ENCODE measurements at places on chromosomes 16 and 17.

GRCh38 chr16:85124636-85125346 is 12.5 kb upstream of the CIBAR2 start:
- DNase-seq, result no peak

DNA sequence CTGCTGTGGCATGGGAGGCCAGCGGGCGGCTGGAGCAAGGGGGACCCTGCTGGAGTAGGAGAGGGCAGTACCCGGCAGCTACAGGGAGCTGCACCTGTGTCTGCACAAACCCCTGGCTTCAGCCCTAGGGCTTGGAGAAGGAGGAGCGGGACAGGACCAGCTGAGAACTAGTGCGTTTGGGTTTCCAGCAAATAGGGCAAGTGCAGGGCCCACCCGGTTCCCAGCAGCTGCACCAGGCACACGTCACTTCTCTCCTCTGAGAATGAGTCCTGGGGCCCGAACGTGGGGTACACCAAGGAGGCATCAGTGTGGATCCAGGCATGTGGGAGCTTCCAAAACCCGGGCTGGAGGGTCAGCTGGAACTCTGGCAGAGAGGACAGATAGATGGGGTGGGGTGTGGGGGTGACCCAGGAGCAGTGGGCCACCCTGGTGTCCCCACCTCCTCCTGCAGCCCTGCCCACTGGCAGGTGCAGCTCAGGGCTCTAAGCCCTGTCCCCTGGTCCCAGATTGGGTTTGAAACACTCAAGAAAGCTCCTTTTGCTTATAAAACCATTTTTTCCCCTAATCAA is 5.6 kb downstream of the C16orf89 start:
- no peak for DNase-seq

GRCh38 chr16:76176153-76176552 is 101.0 kb upstream of the CNTNAP4 start:
- no peak for DNase-seq

DNA sequence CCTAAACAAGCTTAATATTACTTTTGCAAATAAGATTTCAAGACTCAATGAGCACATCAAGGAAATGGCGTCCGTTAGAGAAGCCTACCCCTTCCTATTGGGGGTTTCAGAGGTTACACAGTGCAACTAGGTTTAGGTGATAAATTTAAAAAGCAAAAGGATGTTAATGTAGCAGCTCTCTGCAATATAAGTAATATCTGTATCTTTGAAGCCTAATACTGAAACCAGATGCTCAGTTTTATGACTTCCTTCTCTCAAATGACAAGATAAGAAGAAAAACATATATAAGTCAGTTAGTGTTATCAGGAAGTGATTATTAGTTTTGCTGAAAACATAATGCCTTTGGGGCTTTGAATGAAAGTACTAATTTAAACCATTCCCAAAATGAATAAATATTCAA is 54.3 kb upstream of the MED13 start:
- DNase-seq, result no peak

GRCh38 chr17:64378890-64379354 is 11.7 kb downstream of the PECAM1 start:
- no peak for DNase-seq

- DNase-seq, result no peak
Measured at GRCh38 chr17:52237151-52237550, 78.6 kb upstream of the CA10 start.

- DNase-seq, result peak; percentile 69
Measured at GRCh38 chr17:42067371-42068091, 17.1 kb upstream of the C17orf113 start.

DNA sequence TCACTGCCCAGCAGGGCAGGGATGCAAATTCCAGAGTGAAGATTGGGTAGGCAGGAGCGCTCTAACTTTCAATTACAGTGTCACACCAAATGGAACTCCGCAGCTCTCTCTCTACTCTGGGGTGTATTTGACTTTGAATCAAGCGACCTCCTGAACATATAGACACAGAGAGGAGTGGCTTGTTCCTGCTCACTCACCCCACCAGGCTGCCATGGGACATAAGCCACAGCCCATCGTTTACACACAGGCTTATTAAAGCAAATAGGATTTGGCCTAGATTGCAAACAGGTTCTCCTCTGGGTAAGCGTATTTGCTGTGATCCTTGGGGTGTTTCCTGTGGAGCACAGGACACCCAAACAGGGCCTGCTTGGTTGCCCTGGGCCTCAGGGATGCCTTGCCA is 281.6 kb upstream of the CCL2 start:
- DNase-seq, result no peak

DNA sequence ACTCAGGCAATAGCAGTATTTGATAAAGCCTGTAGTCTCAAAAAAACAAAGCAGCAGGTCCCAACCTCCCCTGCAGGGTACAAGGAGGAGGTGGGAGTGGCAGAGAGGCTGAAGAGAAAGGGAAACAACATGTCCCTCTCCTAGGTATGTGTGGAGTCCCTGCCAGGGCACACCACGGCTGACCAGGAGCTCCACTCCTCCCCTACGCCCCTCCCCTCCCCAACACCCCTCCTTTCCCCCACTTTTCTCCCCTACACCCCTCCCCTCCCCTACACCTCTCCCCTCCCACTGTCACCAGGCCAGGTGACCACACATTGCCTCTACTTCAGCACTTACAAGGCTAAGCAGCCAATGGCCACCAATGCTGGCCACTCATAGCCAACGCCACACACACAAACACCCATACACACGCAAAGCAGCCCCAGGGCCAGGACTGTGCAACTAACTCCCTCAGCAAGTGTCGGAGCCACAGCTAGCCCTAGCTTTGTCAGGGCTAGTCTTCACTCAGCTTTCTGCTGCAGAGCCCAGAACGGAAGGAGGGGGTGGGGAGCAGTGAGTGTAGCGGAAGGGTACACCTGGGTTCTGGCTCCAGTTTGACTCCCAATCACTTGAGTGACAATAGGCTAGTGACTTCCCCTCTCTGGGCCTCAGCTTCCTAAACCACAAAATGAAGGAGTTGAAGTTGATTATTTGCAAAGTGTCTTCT is 8.2 kb downstream of the CAVIN1 start:
- DNase-seq, result no peak

DNA sequence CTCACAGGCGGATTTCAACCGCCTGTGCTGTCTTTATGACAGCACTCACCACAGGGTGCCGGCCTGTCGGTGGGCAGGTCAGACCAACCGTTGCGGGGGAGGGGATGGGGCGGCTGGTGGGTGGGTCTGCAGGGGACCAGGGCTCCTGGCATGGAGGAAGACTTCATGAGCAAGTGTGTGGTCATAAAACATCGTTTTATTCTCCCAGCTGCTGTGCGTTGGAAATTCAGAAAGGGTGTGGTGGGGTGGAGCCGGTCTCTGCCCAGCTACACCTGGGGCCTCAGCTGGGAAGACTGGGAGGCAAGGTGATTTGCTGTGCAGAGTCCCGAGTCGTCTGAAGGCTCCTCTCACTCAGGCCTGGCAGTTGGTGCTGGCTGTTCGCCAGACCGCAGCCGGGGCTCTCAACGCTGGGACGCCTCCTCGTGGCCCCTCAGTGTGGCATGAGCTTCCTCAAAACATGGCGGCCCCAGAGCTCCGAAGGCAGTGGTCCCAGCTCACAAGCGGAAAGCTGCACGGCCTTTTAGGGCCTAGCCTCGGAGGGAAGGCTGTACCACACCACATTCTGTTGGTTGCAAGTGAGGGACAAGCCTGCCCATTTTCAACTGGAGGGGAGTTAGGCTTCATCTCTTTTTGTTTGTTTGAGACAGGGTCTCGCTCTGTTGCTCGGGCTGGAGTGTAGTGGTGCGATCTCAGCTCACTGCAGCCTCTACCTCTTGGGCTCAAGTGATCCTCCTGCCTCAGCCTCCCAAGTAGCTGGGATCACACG is 45.8 kb upstream of the GSE1 start:
- no peak for DNase-seq

DNA sequence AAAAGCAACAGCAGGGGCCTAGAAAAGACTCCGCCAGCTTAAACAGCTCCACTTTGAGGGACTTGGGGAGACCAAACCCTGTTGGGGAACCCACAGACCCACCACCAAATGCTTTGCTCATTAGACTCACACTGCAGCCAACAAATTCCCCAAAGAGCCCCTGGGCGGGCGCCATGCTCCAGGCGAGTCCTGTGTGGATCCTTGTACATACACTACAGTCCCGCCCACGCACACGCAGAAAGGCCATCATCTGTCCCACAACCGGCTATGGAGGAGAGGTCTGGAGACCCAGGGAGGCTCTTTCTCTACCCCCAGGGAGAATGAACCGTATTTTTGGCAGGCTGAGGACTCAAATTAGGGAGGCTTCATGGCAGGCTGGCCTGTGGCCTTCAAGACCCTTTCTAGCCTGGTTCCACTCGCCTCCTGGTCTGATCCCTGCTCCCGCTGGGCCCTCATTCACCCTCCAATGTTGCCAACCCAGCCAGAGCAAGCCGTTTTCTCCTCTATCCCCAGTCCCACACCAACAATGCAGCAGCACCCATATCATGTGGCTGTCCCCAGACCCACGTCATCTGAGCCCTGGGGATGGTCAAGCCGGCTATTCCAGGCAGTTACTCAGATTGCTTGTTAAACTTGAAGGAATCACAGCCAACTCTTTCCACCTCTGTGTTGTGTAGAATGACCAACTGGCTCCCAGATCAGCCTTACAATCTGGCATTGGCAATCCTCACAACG is 27.2 kb downstream of the ZNF423 start:
- DNase-seq, result no peak

DNA sequence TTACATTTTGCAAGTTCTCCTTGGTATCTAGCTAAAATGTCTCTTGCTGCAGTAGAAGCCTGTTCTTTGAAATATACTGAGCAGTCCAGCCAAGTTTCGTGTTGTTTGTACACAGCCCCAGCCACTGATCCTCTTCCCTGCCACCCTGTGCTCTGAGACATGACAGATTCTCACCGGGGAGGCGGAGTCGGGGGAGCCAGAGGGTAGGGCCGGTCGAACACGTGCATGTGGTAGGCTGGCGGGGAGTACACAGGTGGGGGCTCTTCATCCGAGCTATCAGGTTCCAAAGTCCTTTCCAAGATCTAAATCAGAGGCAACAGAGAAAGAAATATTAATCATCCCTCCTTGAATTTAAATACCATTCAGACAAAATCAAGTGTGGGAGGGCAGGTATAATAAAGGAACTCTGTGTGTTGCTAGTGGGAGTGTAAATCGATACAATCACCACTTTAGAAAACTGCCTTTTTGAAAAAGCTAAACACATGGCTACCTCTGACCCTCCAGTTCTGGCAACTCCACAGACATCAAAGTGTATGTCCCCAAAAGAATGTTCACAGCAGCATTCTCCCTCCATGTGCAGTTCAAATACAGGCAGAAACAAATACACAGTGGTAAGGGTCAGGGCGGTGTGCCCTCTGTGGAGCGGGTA is 29.7 kb upstream of the MRPS23 start:
- DNase-seq, result no peak

DNA sequence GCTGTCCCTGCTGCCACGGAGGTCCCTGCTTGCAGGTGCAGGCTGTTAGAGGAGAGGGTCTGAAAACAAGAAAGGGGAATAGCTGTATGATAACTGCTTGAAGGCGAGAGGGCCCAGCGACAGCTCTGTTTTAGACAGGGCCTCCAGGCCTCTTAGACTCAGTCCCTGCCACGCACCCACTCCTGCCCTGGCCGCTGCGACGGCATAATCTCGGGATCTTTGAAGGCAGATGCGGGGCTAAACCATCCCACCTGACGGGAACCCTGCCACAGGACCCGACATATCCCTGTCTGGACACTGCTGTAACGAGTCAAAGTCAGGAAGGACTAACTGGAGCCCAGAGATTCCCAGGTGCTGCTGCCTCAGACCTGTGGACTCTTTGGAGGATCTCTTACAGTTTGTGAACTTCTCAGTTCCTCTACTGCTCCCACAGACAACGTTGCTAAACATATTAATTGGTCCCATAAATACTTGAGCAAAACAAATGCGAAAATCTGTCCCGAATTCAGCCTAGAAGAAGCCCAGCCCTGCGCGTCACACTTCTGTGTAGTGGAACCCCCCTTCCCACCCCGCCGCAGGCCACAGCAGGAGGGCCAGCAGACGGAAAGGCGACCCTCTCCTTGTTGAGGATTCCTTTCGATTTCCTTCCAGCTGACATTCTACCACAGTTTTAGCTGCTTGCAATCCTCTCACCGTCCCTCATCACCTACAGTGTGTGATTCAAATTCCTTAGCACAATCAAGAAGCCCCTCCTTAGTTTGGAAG is 998 bp upstream of the TMEM11 start:
- no peak for DNase-seq

- no peak for DNase-seq
Measured at GRCh38 chr17:2962729-2963128, 100.7 kb downstream of the OR1D5 start.

- no peak for DNase-seq
Measured at GRCh38 chr17:80717720-80718083, 173.1 kb downstream of the RPTOR start.

DNA sequence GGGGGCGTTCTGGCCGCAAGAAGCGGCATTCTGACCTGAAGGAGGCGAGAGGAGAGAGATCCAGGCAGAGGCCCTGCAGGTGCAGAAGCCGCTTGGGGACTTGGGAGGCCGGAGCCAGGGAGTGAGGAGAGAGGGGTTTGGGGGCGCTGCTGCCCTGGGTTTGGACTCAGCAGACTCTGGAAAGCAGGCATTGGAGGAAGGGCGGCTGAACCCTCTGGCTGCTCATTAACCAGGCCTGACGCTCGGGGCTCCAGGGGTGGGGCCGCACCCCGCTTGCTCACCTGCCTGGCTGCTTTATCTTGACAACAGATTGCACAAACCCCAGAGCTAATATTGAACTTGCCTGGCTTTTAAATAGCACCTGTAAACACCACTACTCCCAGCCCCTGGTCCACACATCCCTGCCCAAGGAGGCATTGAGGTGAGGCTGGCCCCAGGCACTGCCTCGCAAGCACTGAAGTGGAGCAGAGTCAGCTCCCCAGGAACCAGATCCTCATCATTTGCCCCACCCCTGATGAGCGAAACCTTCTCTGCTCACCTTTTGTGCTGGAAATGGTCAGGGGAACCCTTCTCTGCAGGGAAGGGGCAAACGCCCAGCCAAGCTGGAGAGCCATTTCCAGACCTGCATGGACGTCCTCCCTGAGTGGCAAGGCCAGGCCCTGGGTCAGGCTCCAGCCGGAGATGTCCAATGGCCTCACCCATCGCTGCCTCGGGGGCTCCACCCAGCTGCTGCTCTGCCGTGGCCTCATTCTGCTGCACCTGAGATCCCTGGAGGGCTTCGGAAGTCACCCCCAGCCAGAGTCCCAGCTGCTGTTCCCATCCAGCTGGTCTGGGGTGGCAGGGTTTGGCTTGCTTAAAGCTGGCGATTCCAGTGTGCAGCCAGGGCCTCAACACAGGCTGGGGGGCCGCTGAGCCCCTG is 190.2 kb upstream of the GSE1 start:
- peak; percentile 85 for DNase-seq

DNA sequence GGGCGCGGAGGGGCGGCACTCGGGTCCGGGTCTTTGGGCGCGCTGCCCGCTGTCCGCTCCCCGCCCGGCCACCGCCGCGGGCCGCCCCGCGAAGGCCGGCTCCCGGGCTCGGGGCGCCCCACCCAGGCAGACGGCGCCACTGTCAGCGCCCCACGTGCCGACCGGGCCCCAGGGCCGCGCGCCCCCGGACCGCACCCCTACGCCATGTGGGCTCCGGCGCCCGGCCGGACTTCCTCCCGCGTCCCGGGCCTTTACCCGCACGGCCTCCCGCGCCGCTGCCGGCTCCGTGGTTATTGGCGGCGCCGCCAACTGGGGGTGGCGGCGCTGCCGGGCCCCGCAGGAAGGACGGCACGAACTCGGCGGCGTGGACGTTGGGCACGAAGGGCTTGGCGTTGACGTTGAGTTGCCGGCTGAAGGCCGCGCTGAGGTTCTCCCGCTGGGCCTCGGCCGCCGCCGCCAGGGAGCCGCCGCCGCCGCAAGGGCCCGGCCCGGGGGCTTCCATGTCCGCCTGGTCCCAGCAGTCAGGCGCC is 577 bp downstream of the GSPT1 start:
- DNase-seq, result no peak

All from T47D (cell line).